ENCODE measurements at places on chromosomes 16 and 17. TPM values are rescaled to one million over a fixed set of nuclear protein-coding genes. Genes with fewer than 3 reads are reported as not detected.

CLEC10A gene
- total RNA-seq = not detected

GALR2 gene
- total RNA-seq = 1.5 TPM

TUFM gene
- total RNA-seq = 319 TPM

KRTAP4-3 gene
- not detected for total RNA-seq

NDUFAB1 gene
- 190 TPM for total RNA-seq
